ENCODE measurements at places on chromosomes 5 and 9. TPM values are rescaled to one million over a fixed set of nuclear protein-coding genes. Genes with fewer than 3 reads are reported as not detected.

DNA sequence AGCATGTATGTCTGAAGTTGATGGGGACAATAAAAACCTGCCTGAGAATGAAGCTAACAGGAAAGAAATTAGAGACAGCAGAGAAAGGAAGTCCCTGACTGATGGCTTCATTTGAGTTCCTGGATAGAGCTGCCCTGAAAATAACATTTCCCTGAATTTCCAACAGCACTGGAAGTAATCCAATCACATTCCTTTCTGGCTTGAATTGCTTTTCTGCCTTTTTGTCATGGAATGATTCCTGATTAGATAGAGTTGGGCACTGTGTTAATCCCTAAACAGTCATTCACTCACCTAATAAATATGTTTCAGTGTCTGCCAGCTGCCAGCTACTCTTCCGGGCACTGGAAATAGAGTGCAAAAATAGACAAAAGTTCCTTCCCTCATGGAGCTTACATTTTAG lies 30.0 kb upstream of the SH3RF2 start:
- H3K4me3 ChIP-seq = no peak overlapping the region
- no peaks in the 10 kb centered on the region for H3K36me3 ChIP-seq
- no peak for DNase-seq
- H3K4me1 ChIP-seq = no peaks in the 10 kb centered on the region
- peaks cover 3% of the 10 kb centered on the region for H3K27me3 ChIP-seq

DNA sequence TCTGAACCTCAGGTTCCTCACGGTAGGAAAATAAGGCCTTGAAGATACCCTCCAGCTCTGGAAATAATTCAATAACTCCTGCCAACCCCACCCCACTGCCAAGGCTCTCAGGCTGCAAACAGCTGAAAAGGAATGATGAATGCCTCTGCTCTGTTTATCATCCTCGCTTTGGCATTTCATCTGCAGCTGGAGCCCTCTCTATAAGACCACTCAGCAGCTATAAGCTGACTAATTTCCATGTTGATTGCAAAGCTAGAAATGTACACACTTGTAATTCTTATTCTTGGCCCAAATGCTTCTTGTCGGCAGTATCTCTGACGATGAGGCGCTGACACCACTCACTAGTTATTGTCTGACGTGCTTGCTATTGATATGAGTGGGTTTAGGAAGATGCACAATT lies 408.4 kb upstream of the NMUR2 start:
- DNase-seq = no peak
- H3K4me3 ChIP-seq = no peak overlapping the region
- no peaks in the 10 kb centered on the region for H3K27me3 ChIP-seq
- no peaks in the 10 kb centered on the region for H3K36me3 ChIP-seq

GRCh38 chr5:157571357-157571827 lies 4.2 kb downstream of the ADAM19 start:
- no peaks in the 10 kb centered on the region for H3K27me3 ChIP-seq
- peaks cover 22% of the 10 kb centered on the region for H3K36me3 ChIP-seq
- H3K4me1 ChIP-seq = peaks cover 40% of the 10 kb centered on the region
- H3K4me3 ChIP-seq = peak overlapping the region; percentile 56
- DNase-seq = no peak

- H3K4me1 ChIP-seq = no peaks in the 10 kb centered on the region
- DNase-seq = no peak
- no peaks in the 10 kb centered on the region for H3K36me3 ChIP-seq
- no peak overlapping the region for H3K4me3 ChIP-seq
Measured at GRCh38 chr5:2021484-2022176, 138.9 kb upstream of the IRX4 start.

DNA sequence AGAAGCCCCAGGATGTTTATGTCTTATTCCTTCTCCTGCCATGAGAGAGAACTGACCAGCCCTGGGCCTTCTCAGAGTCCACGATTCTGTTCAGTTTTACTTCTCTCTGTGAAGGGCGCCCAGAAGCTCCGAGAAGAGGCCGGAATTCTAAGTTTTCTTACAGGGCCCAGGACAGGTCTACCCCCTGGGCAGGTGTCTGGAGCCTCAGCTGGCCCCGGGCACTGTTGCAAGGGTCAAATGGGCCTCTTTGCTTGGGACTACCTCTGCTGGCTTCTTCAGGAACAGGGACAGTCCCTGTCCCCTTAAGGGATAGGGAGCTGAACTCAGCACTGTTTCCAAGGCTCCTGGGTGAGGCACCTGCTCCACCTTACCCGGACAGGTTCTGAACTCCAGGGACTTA lies 55.0 kb downstream of the RASGEF1C start:
- H3K4me3 ChIP-seq = no peak overlapping the region
- no peak overlapping the region for H3K27ac ChIP-seq
- H3K27me3 ChIP-seq = peaks cover 12% of the 10 kb centered on the region
- DNase-seq = peak; percentile 64

DNA sequence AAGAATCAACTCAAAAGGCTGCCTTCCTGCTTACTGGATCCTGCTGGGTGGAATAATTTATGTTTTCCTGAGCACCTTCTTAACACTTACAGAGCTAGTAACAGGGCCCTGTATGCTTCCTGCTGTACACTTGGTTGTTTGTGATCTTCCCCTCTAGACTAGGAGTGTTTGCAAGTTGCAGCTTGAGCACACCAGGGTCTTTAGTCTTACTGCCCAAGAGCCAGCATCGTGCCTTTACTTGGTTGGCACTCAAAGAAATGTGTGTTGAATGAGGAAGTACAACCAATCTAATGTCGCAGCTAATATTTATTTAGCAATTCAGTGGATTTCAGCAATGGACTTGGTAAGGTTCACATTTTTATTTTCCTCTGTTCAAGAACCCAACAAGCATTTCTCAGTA lies 57.5 kb upstream of the HAND1 start:
- H3K4me3 ChIP-seq = no peak overlapping the region
- DNase-seq = no peak
- peaks cover 36% of the 10 kb centered on the region for H3K27me3 ChIP-seq
- H3K4me1 ChIP-seq = no peaks in the 10 kb centered on the region
- H3K36me3 ChIP-seq = no peaks in the 10 kb centered on the region

PHF24 gene
- total RNA-seq = not detected

CCDC192 gene
- not detected for total RNA-seq

SH3GL2 gene
- total RNA-seq = 0.16 TPM

DNA sequence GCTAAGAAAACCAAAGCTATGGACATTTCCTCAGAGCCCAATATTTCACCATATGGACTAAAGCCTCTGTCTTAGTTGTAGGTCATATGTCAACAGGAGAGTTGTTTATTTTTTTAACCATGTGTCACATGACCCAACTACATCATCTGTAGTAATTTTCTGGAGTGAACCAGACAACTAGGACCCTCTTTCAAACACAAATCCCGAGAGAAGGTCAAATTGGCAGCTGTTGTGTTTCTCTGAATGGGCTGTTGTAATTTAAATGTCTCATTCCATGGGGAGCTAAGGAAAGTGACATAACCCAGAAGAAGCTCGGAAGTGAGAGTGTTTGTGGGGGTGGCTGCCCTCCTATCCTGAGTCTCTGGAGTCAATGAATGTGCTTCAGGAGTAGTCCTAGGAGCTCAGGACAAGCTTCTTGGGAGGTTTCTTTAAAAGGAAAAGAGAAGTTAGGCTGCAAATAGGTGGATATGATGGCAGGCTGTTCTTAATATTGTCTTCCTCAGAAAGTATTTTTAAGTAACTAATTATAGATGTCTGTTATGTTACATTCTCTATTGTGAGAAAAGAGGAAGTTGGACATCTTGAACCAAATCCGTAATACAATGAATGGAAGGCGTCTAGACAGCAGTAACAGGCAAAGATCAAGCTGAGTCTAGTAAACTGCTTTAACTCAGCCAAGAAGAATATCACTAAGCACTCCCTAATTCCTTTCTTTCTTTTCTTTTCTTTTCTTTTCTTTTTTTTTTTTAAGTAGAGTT lies 50.1 kb downstream of the TMEM167A start:
- DNase-seq = no peak
- no peak overlapping the region for H3K27ac ChIP-seq
- H3K4me3 ChIP-seq = no peak overlapping the region
- no peaks in the 10 kb centered on the region for H3K27me3 ChIP-seq

RALGPS1 gene
- total RNA-seq = 9.9 TPM
